ENCODE measurements at places on chromosomes 7 and 10.

GRCh38 chr7:112009081-112009480 lies 197.1 kb downstream of the DOCK4 start:
- DNase-seq = no peak

GRCh38 chr7:1274876-1275375 lies 42.3 kb downstream of the UNCX start:
- DNase-seq = no peak

GRCh38 chr7:5322621-5323410 lies 40.1 kb downstream of the SLC29A4 start:
- no peak for DNase-seq

GRCh38 chr7:38069052-38069451 lies 109.0 kb upstream of the STARD3NL start:
- no peak for DNase-seq

- no peak for DNase-seq
Measured at GRCh38 chr7:127738859-127739258, 86.9 kb downstream of the SND1 start.

DNA sequence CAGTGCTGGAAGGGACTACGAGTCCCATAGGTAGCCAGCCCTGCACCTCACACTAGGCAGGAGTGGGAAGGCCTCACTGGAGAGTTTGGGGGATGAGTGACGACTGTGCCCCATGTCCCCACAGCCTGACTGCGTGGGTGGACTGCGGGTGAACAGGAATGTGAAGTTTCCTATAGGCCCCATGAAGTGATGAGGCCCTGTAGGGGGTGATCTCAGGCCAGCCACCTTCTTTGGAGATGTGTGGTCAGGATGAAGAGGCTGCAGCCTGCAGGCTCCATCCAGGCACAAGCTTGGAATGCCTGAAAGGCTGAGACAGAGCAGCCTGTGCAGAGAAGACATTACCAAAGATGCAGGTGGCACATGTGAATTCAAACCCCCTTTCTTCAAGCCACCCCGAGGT lies 94.9 kb downstream of the CPXM2 start:
- DNase-seq = no peak

- DNase-seq = no peak
Measured at GRCh38 chr7:157888579-157888978, 551.8 kb downstream of the DNAJB6 start.

DNA sequence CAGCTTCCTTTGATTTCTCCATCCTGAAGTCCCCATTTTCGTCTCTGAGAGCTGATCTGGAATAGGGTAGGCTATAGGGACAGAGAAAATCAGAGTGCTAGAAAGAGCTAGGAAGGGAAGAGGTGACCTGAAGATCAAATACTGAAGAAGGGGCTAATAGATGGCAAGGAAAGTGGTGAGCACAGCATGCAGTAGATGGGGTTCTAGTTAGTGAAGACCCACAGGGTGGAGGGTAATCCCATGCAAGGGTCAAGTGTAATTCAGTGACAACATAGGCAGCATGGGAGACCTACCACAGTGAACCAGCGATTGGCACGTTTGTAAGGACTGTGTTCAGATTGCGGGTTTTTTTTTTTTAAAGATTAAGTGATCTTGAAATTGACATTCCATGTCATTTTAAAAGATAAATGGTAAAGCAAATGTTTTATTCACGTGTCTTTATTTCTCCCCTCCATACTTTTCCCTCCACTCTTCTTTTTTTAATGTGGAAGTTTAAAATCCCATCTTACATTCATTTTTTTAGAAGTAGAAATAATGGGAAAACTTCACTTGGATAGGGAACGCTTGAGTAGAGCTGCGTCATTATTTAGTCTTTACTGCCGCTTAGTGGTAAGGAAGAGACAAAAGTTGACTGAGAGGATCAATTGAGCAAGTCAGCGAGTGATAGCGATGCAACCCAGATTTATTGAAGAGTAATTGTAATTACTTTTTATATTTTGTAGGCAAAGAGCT lies 21.0 kb upstream of the ABI1 start:
- DNase-seq = peak; percentile 45

DNA sequence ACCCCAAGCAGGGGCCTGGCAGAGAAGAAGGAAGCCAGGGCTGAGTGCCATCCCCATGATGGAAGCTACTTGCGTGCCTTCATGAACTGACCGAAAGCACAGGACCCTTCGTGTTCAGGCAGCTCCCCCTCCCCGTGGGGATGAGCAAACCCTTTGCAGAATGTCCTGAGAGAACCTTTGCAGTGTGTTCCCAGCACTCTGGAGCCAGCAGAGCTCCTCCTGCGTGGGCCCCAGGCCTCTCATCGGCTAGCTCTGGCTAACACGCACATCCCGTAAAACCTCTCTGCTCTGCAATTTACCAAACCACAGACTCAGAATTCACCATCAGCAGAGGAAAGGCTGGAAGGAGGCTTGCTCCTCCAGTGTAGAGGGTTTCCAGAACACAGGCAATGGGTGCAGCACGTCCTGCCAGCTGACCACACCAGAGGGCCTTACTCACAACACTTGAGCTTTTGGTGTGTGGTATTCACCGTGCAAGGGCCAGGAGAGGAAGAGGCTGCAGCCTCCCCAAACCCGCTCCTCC lies 3.1 kb downstream of the SH3PXD2A start:
- no peak for DNase-seq

DNA sequence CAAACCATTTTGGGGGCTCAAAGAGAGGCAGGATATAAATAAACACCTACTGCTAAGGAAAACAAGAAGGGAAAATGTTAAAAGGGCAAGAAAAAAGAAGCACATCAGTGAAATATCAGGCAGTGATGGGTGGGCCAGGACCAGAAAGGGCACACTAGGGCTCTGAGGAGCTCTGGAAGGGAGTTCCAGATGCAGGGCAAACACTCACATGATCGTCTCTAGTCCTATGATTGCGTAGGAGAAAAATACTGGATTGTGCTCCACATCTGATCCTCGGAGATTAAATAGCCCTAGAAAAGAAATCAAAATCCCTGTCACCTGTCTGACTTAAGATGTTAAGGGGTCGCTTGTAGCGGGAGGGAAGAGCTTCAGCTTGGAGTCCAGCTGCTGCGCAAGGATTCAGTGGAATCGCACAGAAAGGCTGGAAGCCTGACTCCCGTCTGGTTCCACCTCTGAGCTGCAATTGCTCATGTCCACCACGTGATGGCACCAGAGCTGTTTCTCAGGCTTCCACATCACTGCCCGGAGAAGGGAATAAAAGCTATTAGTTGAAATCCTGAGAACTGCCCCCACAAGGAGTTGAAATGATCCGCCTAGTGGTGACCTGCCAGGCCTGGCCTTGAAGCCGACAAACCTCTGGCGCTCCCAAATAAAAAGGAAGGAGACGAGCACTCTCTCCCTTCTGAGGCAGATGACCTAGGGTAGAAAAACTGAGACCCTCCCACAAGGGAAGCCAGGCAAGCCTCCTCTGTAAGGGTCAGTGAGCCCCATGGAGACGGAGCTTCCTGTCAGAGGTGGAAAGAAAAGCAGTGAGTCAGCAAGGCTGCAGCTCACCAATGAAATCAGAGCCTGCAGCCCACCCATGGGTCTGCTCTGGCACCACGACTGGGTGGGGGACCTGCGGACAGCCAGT lies 39.2 kb downstream of the XPNPEP1 start:
- DNase-seq = peak; percentile 49

DNA sequence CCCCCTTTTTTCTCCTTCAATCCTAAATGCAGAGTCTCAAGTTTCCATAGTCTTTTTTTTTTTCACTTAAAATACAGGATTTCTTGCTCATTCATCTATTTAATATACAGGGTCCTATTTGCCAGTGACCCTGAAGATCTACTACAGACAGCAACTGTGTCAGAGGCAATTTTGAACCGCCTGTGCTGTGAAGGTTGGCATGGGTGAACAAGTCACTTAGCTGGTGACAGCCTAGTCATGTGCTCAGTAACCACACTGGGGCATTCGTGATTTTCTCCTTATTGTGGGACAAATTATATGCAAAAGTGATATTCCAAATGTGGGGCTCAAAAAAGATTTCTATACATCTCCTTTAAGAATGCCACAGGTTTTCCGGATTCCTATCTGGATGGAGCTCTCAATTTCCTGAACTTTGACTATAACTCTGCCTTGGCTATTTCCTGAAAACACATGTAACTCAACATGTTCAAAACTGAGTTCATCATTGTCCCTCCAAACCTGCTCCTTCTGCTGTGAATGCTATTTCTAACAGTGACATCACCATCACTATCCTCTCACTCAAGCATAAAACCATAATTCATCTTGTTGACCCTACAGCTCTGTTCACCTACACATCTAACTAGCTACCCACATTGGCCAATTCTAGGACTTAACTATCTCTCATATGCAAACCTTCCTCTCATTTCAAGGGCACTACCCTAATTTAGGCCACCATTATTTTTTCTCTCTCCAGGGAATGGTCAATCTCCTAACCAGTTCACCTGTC lies 36.7 kb downstream of the CDK6 start:
- DNase-seq = no peak

DNA sequence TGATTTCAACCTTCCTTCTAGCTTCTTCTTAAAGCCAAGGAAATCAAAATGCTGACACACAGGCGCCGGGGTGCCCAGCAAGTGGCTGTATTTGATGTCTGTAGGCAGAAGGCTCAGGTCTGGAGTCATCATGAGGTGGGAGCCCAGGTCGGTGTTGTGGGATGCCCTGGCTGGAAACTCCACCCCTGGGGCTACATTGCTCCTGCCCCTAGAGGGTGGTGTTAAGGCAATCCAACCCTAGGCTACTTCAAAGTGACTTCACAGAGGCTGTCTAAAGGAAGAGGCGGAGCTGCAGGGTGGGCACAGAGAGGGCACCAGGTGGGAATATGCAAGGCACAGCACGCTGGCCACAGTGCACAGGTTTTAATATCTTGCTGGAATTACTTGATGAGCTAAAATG lies 200.9 kb downstream of the ADAM12 start:
- no peak for DNase-seq

DNA sequence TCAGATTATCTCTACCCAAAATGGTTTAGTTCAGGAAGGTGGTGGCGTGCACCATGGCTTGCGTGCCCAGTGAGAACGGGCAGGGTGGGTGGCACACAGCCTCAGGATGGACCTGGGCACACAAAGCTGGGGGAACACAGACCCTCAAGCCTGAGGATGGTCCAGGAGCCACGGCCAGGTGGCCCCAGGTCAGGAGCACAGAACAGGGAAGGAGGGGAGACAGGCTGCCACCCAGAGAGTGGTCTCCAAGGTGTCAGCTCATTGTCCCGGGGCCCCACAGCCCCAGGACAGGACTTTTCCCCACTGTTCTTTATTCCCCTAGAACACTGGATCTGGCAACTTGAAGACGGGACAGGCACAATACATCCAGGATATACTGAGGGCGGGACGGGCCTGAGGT lies 75.6 kb upstream of the MGMT start:
- no peak for DNase-seq

- no peak for DNase-seq
Measured at GRCh38 chr7:76381814-76382213, 23.0 kb upstream of the YWHAG start.

DNA sequence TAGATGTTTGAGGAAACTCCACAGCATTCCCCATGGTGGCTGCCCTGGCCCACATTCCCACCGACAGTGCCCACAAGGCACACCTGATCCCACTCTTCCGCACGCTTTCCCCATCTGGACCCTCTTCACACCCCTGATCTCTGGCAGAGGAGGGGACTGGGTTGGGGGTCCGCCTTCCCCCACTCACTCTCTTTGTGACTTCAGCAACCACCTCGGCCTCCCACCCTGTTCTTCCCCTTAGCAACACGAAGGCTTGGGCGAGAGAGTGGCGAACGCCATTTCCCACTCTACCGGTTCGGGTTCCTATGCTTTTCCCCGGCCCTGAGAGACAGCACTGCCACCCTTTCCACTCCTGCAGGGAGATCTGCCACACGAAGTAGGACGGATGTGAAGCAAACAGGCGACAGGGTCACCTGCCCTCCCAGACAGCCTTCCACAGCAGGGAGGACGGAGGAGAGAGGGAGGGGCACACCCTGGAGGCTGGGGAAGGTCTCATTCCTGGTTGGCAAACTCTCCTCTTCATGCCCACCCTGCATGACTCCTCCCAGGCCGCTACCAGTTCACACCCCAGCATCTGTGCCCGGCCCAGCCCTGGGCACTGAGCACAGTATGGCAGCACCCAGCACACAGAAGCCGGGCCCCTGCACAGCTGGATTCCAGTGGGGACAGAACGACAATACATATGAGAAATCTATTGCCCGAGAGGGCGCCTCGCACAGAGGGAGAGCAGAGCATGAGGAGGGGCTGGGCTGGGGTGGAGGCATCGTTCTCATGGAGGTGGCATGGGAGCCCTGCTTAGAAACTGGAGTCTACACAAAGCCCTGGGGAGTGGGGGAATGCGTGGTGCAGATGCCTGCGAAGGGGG lies 93.5 kb downstream of the PAXIP1 start:
- DNase-seq = no peak

DNA sequence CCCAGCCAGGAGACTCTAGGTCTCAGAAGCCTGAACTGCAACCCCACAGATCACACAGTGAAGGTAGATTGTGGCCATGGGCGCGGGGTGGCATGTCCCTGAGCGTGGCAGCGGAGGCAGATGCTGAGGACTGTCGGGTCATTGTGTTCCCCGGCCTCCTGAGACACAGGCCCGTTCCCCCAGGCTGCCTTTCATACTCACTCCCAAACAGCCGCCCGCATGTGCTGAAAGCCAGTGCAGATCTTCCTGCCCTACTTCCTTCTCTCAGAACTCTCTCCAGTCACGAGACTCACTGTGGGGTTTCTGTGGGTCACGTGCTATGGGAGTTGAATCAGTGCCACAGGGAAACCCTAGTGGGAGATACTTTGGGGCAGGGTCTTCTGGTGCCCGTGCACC lies 48.0 kb downstream of the ZNF467 start:
- no peak for DNase-seq

GRCh38 chr10:25493122-25493893 lies 318.5 kb downstream of the GPR158 start:
- DNase-seq = no peak

GRCh38 chr10:70674560-70675495 lies 2.5 kb downstream of the ADAMTS14 start:
- DNase-seq = no peak

- no peak for DNase-seq
Measured at GRCh38 chr7:157576415-157576814, 239.6 kb downstream of the DNAJB6 start.

- no peak for DNase-seq
Measured at GRCh38 chr7:20561908-20562307, 53.6 kb upstream of the ABCB5 start.

DNA sequence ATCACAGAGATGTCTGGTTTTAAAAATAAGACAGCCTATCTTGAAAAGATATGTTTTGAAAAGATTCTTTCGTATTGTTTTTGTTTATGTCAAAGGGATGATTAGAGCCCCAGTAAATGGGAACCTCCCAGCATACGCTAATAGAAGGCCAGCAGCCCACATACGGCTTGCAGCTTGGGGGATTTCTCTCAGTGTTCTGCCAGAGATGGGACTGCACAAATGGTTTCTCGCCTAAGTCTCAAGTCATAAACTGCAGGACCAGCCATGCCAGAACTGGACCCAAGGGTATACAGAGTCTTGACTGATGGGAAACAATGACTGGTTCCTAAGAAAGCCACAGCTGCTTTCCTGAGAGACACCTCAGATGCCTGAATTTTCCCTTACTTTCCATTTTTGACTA lies 306.9 kb upstream of the DGKB start:
- no peak for DNase-seq

DNA sequence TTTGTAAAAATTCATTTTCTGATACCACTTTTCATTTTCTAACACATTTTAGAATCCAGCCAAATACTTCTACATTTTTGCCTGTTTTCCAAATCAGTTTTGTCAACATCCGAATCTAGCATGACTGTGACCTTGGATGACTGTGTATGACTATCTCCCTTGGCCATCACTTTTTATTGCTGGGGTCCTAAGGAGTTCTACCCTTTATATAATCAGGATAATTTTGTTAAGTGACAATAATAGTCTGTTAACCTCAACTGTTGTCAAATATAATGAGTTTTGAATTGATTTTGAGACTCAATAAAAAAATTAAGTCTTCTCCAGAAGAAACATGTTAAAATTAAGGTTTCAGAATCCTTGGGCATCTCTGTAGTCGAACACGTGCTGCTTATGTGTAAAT lies 53.3 kb downstream of the SEC23IP start:
- DNase-seq = no peak
